GM20000 (cell line): ENCODE measurements at places on chromosomes 13 and 19.

DNA sequence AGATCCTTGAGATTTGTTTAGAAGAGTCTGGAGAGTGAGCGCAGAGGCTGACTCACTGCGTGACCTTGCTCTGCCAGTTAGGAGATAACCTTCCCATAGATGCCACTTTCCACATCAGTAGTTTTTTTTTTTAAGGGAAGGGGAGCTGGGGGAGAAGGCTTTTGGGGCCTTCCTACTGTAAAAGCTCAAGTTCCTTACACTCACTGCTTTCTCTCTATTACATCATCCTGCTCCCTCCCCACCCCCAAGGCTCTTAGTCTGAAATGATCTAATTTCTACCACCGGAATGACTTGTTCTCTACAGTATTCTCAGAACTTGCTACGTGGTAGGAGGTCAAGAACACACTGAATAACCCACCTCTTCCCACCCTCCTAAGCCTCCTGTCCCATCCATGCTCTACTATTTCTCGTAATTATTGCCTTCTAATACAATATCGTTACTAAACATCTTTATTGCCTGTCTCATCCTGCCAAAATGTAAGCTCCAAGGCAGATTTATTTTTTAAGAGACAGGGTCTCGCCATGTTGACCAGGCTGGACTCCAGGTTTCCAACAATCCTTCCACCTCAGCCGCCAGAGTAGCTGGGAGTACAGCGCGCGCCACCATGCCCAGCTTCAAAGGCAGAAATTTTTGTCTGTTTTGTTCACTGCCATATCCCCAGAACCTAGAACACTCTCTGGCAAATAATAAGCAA lies 1.2 kb downstream of the LONP1 start:
- peak; percentile 76 for DNase-seq

DNA sequence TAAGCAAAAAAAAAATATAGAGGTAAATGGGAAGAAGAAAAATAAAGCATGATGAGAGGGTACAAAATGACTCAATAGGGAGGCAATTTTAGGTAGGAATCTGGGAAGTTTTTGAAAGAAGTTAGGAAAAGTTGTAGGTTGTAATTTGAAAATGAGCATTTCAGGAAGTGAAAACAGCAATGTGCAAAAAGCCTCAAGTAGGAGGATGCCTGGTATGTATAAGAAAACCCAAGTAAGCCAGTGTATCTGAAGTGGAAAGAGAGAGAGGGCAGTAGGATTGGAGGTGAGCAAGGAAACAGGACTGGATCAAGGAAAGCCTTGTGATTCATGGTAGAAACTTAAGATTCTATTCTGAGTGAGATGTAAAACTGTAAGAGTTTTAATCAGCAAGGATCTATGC lies 121.6 kb upstream of the SPRY2 start:
- no peak for DNase-seq

DNA sequence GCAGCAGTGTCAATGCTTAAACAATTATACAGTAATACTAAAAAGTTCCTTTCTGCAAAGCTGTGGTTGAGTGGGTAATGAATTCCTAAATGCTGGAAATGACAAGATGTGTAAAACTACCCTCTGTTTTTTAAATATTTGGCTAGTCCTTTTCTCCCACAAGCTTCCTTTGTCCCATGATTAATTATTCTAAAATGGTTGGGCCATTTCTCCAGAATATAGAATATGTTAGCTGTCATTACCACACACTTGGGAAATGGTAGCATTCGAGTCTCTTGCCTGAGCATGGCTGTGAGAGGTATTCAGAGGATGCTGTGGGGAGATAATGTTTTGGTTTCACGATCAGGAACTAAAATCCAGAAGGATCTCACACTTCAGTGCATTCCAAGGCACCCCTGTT lies 1185.8 kb downstream of the UQCRFS1 start:
- no peak for DNase-seq

- DNase-seq: no peak
These were observed 64.5 kb upstream of the MRI1 start for GRCh38 chr19:13699786-13700185.

GRCh38 chr13:104683789-104684188 lies 1617.6 kb upstream of the SLC10A2 start:
- DNase-seq: no peak

- DNase-seq: no peak
These were observed 36.9 kb upstream of the ZNF507 start for GRCh38 chr19:32308431-32309077.

GRCh38 chr13:30535046-30535445 lies 69.3 kb upstream of the HMGB1 start:
- DNase-seq: no peak

GRCh38 chr19:5166262-5166661 lies 174.3 kb downstream of the PTPRS start:
- no peak for DNase-seq

GRCh38 chr19:48284896-48285295 lies 15.0 kb downstream of the ZNF114 start:
- no peak for DNase-seq

- no peak for DNase-seq
These were observed 122.7 kb upstream of the FRY start for GRCh38 chr13:31908696-31909411.

DNA sequence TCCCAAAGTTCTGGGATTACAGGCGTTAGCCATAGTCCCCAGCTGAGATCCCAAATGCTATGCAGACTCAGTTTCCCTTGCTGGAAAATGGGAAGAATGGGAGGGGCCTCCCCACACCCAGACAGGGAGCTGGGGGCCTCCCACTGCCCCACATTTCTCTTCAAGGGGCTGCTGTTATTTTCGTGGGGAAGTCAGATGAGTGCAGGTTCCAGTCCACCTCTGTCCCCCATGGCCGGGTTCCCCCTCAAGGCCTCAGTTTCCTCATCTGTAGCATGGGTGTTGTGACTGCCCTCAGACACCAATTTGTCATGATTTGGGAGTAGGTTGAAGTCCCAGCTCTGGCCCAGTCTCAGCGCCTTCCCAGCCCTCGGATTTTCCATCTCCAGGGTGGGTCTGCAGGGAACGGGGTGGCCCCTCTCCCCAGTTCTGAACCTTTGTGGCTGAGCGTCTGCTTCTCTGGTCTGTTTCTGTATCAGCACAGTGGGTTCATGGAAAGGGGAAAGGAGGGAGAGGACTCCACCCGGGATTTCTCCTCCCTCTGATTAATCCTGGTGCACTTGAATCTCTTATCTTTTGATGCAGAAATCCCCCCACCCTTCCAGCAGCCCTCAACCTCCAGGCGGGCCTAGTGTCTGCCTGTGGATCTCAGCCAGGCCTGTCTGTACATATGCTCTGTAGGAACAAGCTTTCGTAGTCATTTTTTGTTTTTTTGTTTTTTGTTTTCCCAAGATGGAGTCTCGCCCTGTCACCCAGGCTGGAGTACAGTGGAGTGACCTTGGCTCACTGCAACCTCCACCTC lies 12.2 kb downstream of the NFIC start:
- DNase-seq: no peak

- no peak for DNase-seq
These were observed at the start of gene SIGLECL1 for GRCh38 chr19:51250786-51251467. Gene SIGLECL1, plus strand, starts transcription at chr19:51251080. Its CDS starts 12,993 bp downstream, at chr19:51264073.

GRCh38 chr13:36848199-36848982 lies 29.4 kb downstream of the RFXAP start:
- no peak for DNase-seq

- no peak for DNase-seq
These were observed 9.4 kb upstream of the PROZ start for GRCh38 chr13:113148940-113149503.

GRCh38 chr19:15583346-15583745 lies 31.7 kb upstream of the CYP4F8 start:
- no peak for DNase-seq

DNA sequence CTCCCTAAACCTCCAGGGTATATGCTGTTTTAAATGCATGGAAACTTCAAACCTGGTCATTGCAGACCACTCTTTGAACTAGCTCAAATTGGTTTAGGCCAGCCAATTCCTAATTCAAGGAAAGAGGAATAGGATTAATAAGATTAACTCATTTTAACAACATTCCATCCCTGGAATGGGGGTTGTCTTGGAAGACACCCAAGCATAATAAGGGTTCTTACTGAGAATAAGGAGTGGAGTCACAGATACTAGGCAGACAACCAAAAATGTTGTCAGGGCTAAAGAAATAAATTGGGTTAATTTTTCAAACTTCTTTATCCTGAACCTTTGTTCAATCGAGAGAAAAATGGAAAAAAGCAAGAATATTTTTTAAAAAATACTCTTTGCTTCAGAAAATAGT lies 186.2 kb downstream of the PCDH9 start:
- no peak for DNase-seq

- DNase-seq: no peak
These were observed 2.5 kb upstream of the DCT start for GRCh38 chr13:94481941-94482340.

DNA sequence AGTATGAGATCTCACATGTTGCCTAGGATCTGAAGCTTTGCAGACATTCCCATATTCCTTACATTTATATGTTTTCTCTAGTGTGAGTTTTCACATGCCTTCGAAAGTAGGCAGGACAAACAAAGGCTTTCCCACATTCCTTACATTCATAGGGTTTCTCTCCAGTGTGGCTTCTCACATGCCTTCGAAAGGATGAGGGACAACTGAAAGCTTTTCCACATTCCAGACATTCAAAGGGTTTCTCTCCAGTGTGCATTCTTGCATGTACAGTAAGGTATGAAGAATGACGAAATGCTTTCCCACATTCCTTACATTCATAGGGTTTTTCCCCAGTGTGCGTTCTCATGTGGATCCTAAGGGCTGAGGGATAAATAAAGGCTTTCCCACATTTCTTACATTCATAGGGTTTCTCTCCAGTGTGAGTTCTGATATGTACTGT lies 14.2 kb downstream of the ZNF699 start:
- DNase-seq: no peak

GRCh38 chr19:18719541-18719940 lies 36.1 kb downstream of the CRTC1 start:
- no peak for DNase-seq

GRCh38 chr19:45771311-45771933 lies 2.4 kb upstream of the SIX5 start:
- no peak for DNase-seq

- DNase-seq: peak; percentile 69
These were observed 330.8 kb downstream of the DLEU7 start for GRCh38 chr13:50512474-50513299.

- no peak for DNase-seq
These were observed 88.7 kb upstream of the TNFSF11 start for GRCh38 chr13:42485272-42485671.

DNA sequence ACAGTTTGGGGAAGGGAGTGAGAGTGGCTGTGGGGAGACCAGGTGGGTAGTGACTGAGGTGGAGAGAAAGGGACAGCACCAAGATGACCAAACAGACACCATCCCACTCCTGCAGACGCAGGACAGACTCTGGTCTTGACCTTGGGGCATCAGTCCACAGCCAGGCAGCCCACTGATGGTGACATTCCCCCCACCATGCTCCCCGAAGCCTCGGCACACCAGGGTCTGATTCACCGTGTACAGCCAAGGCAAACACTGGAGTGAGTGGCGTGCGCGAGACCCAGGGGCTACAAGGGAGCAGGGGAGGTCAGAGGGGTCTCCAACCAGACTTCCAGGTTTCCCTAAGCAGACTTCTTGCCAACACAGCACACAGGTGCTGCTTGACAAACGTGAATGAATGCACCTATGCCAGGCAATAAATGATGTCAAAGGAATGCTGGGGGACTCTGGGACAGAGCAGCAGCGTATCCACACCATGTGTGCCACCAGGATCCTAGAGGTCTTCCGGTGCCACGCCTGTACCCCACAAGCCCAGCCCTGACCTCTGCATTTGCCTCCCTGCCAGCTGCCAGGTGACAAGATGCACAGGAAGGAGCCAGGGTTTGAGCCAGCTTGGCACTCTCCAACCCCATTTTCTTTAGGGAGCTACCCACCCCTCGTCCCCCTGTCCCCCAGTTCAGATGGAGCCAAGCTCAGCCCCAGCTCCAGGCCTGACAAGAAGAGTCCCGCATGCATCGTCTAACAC lies 18.5 kb downstream of the RANBP3 start:
- DNase-seq: no peak

DNA sequence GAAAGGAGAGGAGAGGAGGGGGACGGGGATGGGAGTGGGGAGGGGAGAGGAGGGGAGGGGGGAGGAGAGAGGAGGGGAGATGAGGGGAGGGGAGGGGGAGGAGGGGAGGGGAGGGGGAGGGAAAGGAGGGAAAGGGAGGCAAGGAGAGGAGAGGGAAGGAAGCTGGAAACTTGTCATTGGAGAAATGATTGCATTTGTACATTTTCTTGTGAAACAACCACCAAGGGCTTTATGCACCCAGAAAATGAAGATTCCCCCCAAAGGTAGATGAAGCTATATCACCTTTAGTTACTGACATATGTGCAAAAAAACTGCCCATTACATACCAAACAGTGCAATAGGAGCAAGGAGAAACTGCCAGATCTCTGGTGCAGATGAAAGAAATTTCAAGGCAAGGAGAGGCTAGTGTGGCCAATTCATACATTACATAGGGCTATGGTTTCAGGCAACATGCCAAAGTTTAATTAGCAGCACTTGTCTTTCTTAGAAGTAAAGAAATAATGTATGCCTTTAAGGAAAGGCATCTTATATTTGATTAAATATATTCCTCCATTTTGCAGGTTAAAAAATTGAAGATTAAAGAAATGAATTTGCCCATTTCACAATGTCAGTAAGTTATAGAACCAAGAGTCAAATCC lies 49.5 kb upstream of the STK24 start:
- DNase-seq: no peak

GRCh38 chr13:67052550-67053490 lies 177.3 kb downstream of the PCDH9 start:
- DNase-seq: no peak

DNA sequence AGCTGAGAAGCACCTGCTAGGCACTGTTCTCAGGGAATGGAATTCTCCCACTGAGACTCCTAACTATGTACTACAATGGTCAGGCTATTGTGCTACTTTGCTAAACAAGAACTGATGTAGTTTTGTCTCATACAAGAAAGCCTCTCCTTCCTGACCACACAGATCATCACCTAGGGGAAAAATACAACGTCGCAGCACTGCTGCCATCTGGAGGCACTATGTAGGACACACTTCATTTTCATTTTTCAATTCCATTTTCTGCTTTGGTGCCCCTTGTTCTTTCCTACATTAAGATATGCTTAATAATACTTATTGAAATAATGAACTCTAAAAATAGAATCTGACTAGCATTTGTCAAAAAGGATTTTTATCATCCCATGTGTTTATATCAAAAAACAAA lies 21.1 kb downstream of the PROSER1 start:
- peak; percentile 37 for DNase-seq

GRCh38 chr13:44765001-44765471 lies 188.9 kb upstream of the TSC22D1 start:
- DNase-seq: no peak

DNA sequence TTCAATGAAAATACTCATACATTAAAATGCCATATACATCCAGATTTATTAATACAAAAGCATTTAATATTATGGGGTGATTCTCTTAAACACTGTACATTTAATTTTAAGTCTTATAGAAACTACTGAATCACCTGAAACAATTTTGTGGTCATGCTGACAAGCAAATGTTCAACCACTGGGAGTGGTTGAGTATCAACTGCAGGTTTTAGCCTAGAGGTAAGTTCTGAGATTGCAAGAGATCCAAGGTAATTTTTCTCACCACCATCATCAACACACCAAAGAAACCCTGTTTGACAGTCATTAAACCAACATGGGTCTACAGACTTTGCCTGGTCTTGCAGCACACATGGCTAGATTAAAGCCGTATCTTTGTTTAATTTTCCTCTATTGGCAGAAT lies 196.3 kb downstream of the LHFPL6 start:
- DNase-seq: peak; percentile 23

- no peak for DNase-seq
These were observed 689.3 kb downstream of the UQCRFS1 start for GRCh38 chr19:28523619-28524018.

GRCh38 chr13:99995589-99996380 lies 14.2 kb downstream of the ZIC2 start:
- peak; percentile 22 for DNase-seq
